Activated naive CD4-positive, alpha-beta T cell (primary cell): ENCODE measurements at places on chromosomes 11 and 22.

GRCh38 chr11:130457623-130458409, 9.4 kb downstream of the ADAMTS15 start:
- DNase-seq, result no peak

GRCh38 chr11:3021125-3021524, 29.0 kb upstream of the NAP1L4 start:
- DNase-seq, result no peak

- no peak for DNase-seq
These were observed 128.8 kb downstream of the MED15 start for GRCh38 chr22:20636075-20636812.

DNA sequence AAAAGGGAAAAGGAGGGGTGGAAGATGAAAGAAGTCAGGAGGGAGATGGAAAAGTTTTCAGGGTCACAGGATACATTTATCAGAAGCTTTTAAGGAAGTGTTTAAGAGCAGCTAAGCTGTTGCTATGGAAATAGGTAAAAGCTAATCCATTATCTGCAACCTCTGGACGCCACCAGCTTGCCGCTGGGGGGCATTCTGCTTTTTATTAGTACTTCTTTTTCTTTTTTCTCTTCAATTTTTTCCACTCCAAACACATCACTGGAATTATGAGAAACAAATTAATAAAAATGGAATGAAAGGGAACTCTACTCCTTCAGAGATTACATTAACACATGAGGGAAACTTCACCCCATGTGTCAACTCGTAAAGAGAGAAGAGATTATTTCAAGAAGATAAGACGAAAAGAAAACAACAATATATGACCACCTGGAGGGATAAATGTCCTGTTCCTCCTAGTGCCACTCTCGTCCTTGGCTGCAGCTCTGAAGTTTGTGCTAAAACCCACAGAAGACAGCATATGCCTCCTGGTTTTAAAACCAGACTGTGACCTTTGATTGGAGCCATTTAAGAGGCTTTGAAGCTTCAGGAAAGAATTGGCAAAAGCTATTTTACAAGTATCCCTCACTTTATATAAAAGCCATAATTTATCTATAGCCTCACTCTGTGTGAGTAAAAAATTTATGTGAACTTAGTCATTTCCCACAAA, 972.8 kb downstream of the OPCML start:
- no peak for DNase-seq

GRCh38 chr22:27331526-27332281, 469.9 kb downstream of the MN1 start:
- DNase-seq, result no peak

DNA sequence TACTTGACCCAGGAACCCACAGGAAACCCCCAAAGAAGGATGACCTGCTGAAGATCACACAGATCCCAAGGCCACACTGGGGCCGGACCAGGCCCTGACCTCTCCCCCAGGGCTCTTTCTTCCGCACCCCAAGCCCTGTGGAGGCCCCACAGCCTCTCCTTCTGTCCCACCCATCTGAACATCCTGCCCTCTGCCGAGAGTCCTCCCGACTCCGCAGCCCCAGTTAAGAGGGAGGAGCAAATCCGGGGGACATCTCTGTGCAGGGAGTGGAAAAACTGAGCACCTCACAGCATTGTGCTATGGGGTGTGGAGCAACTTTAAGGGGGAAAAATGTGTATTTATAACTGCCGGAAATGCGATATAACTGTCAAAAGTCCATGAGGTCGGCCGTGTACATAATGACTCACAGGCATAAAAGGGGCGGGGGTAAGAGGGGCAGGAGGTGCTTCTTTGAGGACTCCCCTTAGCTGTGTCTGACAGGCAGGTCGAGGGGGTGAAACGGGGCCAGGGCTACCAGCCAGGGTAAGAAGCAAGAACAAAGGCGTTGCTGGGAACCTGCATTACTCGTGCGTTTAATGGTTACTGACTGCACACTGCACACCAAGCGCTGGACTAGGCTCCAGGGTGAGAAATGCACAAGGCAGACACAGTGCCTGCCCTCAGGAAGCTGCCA, 57.2 kb downstream of the WNT11 start:
- DNase-seq, result no peak

- DNase-seq, result no peak
These were observed 87.6 kb downstream of the STIM1 start for GRCh38 chr11:3942956-3943497.

- no peak for DNase-seq
These were observed 72.8 kb upstream of the MTMR2 start for GRCh38 chr11:95996621-95997235.

GRCh38 chr22:38352436-38352835, 35.2 kb upstream of the CSNK1E start:
- DNase-seq, result no peak

GRCh38 chr11:13102865-13103539, 93.9 kb downstream of the RASSF10 start:
- no peak for DNase-seq

- DNase-seq, result no peak
These were observed 85.8 kb upstream of the FGF3 start for GRCh38 chr11:69904974-69905535.

DNA sequence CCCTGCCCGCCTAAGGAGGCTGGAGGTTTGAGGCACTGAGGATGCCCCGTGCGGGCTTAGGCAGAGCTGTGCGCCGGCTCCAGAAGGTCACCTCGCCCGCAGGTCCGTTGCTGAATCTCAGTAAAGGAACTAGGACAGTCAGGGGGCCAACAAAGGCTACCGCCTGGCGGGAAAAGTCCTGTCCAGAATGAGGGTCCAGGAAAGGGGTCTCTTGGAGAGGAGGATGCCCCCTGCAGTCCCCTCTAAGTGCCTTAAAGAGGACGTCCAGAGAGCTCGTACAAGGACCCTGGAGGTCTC, 548 bp downstream of the PVALB start:
- DNase-seq, result no peak

- DNase-seq, result no peak
These were observed 56.8 kb upstream of the CCND1 start for GRCh38 chr11:69584160-69584559.

DNA sequence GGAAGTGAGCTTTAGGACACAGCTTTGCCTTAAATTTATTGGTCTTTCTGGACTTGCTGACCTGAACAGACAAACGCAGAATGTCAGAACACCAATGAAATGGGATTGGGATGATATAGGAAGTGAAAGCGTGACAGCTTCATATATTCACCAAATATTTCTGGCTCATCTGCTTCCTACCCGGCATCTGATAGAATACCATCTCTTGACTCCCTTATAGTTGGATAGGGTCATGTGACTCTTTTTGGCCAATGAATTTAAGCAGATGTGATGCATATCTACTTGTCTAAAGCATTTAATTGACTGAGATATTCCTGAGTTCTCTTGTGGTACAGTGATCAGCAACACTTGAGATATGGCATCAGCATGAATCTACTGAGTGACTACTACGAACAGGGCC, 2.5 kb upstream of the CAPRIN1 start:
- no peak for DNase-seq

- DNase-seq, result no peak
These were observed 318.1 kb downstream of the TENM4 start for GRCh38 chr11:79122759-79123158.

DNA sequence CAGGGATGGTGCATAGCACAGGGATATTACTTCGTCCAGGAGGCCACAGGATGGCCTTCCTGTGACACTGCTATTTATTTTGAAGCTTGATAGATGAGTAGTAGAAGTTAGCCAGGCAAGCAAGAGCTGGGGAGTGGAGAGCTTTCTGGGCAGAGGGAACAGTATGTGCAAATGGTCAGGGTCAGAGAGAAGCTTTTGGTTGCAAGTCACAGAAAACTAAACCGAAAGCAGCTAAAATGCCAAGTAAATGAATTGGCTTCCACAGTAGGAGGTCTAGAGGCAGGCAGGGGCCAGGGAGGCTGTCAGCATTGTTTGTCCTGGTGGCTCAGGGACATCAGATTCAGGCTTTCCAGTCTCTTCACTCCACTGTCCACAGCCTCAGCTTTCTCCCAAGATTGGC, 247.5 kb downstream of the GRIK4 start:
- DNase-seq, result no peak

DNA sequence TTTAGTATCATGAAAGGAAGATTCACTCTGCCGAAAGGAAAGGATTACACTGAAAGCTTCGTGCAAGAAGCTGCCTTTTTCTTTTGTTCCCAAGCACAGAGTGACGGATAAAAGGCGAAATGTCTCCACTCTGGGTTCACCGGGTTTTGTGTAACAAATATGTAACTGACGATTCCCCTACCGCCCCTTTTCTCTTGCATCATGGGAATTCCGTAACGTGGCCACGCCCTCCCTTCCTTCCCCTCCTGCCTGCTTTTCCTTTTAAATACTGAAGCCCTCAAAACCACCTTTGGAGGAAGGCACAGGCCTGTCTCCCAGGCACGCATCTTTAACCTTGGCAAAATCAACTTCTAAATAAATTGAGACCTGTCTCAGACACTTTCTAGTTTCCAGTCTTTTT, 16.4 kb upstream of the TESMIN start:
- no peak for DNase-seq

DNA sequence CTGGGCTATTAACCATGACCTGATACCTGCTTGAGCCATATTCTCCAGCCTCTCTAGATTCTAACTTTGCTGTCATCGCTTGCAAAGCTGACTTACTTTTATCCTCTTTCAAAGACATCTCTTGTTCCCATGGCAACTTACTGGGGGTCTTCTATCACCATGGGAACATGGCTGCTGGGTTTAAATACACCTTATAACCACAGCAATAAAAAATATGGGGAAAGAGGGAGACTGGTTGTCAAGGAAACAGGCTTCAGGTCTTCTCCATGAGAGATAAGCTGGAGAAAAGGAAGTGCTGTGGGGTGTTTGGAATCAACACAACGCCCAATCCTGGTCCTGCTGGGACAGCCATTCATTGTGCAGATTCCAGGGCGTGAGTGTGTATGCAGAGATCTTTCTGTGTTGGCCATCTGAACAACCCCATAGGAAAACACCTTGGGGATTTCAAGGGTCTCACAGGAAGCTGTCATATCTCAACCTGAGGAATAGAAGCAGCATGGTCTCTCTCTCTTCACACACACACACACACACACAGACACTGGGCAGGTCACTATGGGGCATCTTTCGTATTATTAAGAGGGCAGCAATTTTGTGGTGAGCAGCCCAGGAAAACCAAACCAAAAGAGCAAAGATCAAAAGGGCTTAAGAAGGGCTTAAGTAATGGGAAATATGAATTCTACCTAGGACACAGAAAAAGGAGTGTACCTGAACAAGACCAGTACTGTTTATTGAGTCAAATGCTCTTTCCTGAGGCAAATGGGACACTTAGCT, 344.7 kb upstream of the NCAM1 start:
- DNase-seq, result no peak

- peak; percentile 23 for DNase-seq
These were observed 623 bp downstream of the NDUFS8 start for GRCh38 chr11:68031144-68031464.

DNA sequence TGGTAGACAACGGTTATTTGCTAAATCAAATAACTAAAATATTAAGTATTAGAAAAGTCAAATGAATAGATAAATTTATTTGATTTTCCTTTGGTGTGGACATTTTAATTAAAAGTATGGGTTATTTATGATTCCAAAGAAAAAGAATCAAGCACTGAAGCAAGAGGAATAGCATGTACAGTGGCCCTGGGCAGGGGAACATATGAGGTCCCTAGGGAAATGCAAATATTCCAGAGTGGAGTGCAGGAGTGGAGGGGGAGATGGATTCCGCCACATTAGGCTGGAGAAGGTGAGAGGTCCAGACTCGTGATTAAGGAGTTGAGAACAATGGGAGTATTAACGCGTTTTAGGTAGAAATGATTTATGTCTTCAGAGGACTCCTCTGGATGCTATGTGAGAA, 30.0 kb downstream of the RASSF10 start:
- no peak for DNase-seq

DNA sequence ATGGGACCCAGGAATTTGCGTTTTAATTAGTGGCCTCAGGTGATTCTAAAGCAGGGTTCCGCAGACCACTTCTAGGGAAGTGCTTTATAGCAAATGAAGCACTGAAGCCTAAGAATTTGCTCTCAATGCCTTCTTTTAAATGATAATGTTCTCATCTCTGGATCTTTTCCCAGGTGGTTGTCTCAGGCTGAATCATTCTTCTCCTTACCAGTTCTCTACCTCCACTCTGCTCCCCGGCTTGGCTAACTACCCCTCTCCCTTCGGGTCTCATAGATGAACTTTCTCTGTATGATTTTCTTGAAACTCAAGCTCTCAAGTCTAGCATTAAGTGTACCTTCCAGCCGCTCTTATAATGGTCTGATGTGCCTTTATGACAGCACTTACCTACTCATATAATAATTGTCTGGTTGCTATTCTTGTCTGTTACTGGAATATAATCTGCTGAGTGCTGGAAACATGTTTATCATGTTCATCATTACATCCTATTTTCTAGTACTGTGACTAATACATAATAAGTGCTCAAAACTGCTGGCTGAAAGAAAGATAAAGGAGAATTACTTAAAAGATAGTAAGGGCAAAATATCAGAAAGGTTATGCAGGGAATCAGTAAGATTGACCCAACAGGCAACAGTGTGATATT, 195.9 kb upstream of the SESN3 start:
- DNase-seq, result no peak

- no peak for DNase-seq
These were observed 16.9 kb downstream of the DUSP8 start for GRCh38 chr11:1554981-1555712.

GRCh38 chr11:45060707-45061106, 85.7 kb upstream of the PRDM11 start:
- DNase-seq, result no peak

GRCh38 chr11:117146521-117146920, 2.4 kb downstream of the PAFAH1B2 start:
- no peak for DNase-seq

DNA sequence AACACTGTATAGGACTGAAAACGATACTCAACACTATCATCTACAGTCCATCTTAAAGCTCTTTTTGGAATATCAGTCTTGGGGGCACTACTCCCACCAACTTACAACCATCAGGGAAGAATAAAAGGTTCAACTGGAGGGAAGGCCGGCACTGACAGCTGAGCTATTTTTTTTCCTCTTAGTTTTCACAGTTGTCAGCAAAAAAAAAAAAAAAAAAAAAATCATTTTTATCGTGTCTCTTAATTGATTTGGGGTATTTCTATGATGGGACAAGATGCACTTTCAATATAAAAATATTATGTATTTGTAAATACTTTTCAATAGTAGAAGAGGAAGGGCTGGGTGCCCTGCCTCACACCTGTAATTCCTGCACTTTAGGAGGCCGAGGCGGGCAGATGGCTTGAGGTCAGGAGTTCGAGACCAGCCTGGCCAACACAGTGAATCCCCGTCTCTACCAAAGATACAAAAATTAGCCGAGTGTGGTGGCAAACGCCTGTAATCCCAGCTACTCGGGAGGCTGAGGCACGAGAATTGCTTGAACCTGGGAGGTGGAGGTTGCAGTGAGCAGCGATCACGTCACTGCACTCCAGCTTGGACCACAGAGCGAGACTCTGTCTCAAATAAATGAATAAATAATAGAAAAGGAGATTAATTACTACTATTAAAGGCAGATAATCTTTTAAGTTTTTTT, 1.5 kb downstream of the KIF18A start:
- no peak for DNase-seq
